Stromal cell of bone marrow (primary cell): ENCODE measurements at places on chromosomes 5 and 9.

GRCh38 chr5:91257301-91257700, 125.8 kb downstream of the ARRDC3 start:
- DNase-seq: no peak

- DNase-seq: peak; percentile 35
Observed at GRCh38 chr9:69307446-69308205, 17.4 kb upstream of the ENTREP1 start.

DNA sequence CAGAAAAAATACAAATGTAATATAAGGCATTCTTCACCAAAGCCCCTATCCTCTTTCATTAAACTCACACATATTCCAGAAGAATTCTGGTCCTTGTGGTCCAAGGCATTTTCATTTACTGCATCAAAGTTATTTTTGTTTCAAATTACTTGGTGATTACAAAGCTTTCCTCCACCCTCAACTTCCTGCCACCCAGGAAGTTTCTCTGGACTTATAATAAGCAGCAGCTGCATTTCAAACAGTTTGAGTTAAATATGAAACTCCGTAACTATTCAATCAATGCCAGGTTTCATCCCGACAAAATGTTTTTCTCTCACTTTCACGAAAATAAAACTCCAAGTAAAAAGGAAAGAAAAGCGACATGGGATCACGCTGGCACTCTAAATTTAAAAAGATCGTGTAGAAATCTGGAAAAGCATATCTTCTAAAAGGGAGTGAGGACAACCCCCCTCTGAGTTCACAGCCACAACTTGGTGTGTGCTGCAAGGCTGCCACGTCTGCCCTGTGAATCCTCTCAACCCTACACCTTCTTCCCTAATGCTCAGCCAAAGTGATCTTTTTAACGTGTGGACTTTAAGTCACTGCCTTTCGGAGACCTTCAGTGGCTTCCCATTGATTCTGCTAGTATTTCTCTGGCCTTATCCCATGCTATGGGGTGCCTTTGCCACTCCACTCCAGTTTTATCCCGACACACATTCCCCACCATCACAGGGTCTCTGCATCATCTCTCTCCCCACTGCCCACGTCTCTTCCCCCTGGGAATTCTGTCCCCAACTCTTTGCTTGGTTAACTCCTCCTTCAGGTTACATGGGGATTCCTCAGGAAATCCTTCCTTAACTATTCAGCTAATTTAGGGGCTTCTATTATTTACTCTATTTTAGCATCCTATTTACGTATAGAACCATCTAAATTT, 91.1 kb upstream of the CER1 start:
- DNase-seq: no peak

DNA sequence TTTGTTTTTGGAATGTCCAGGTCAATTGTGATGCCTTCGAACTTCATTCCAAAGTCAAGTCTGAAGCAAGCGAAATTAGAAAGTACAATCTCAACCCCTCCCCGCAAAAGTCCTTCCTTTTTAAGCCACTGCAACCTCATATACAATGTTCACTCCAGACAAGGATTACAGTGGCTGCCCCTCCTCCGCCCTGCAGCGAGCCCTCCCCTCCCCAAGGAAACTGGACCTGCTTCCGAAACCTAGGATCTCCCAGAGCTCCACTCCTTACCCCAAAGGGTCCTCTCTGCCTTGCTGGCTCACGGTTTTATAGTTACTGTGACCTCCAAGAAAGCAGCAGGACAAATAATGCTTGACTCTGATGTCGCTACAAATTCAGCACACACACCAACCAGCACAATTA, 10.4 kb downstream of the LRRC14B start:
- DNase-seq: no peak

- DNase-seq: no peak
Observed at GRCh38 chr9:99340281-99340680, 118.2 kb downstream of the SEC61B start.
